ENCODE measurements at places on chromosomes 7 and 10. TPM values are rescaled to one million over a fixed set of nuclear protein-coding genes. Genes with fewer than 3 reads are reported as not detected.

- no peak for DNase-seq
Observed at GRCh38 chr7:120859459-120859858, 1.5 kb upstream of the TSPAN12 start.

Gene GDF10
- 0.56 TPM for total RNA-seq

GRCh38 chr7:63044721-63045120, 953.9 kb upstream of the ZNF722 start:
- DNase-seq = no peak

GRCh38 chr7:156001496-156002260, 189.4 kb upstream of the SHH start:
- DNase-seq = no peak

Gene CLRN3
- total RNA-seq = not detected
